K562 (cell line): ENCODE measurements at places on chromosomes 5 and 9.

DNA sequence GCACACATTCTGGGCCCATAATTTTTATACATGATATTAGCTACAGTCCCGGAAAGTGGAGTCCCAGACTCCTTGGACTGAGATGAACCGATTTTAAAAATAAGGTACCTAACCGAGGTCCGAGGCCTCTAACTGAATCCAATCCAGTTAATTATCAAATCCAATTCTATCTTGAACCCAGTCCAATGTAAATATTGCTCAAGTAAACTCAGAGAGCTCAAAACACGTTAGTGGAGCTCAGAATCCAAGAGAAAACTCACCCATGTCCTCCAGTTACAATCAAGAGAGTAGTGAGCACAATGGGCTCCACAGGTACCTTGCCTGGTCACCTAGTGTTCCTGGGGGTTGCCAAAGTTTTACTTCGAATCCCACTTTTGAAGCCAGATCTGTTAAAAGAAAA lies 37.9 kb upstream of the DIRAS2 start:
- DNase-seq: no peak

DNA sequence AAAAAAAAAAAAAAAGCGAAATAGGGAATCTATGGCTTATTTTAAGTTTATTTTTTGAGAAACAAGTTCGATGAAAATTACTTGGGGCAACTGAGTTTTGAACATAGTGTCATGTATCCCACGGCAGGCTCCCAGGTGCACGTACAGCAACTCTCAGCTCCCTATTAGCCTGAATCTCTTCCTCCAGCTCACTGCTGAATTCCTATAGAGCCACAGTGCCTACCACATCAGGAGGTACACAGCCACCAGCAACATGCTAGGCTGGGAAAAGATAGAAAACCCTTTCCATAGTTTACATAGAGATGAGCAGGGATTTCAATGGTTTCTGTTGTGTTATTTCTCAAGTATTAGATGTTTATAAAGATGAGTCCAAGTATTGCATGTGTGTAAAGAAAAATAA lies 115.9 kb upstream of the RGMB start:
- DNase-seq: no peak

- DNase-seq: no peak
These were observed 55.9 kb upstream of the MYO10 start for GRCh38 chr5:16992006-16992405.

DNA sequence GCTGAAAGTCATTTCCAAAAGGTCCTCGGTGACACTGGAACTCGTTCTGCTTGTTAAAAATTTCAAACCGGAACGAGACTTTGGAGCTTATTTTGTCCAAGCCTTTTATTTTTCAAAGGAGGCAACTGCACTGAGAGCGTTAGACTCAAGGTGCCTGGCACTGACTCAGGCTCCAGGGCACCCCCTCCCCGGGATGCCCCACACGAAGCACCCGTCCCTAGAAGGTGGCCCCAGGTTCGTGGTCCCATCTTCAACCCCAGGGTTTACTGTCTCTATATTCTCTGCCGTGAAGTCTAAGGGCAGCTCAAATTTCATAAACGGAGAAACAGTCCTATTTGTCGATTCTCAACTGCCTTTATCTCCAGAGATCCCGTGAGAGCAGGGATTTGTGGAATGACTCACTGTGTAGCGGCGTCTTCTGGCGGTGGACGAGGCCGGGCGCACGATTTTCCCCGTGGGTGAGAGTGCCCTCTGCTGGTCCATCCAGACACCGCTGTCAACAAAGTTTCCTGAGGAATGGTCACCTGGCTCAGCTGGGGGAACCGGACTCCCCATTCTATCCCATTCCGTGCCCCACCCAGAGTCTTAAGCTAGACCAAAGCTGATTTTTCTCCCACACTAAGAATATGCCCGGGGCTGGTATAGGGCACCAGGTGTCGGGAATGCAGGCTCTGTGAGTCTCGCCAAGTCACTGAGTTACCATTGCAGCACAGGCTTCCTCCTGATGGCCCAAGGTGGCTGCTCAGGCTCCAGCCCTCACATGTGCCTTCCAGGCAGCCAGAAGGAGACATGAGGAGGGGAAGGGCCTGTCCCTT lies 27.1 kb upstream of the SLC6A19 start:
- DNase-seq: peak; percentile 78

DNA sequence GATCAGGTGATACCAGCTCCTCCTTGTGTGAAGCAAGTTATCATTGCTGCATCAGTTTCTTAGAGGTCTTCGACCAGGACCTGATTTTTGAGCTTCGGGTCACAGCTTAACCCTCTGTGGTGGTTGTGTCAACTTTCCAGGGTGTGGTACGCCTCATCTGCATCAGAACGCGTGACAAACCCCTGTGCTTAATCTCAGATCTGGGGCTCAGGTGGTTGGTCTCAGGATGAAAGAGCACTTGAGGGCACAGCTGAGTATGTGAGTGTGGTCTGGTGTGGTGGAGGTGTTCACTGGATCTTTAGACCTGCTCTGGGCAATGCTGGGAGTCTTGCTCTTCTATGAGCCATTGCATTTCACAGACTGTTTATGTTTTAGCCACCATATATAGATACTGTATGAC lies 64.1 kb downstream of the OSTF1 start:
- DNase-seq: no peak

- no peak for DNase-seq
These were observed 211.2 kb downstream of the MEF2C start for GRCh38 chr5:88671505-88672499.

- DNase-seq: no peak
These were observed 897 bp downstream of the ROPN1L start for GRCh38 chr5:10442576-10442975.
